ENCODE measurements at places on chromosomes 5 and 9. TPM values are rescaled to one million over a fixed set of nuclear protein-coding genes. Genes with fewer than 3 reads are reported as not detected.

PPP3R2 gene
- not detected for total RNA-seq

BRINP1 gene
- total RNA-seq: not detected

FRMD3 gene
- total RNA-seq: 14.5 TPM

PSAT1 gene
- 71.8 TPM for total RNA-seq

DNA sequence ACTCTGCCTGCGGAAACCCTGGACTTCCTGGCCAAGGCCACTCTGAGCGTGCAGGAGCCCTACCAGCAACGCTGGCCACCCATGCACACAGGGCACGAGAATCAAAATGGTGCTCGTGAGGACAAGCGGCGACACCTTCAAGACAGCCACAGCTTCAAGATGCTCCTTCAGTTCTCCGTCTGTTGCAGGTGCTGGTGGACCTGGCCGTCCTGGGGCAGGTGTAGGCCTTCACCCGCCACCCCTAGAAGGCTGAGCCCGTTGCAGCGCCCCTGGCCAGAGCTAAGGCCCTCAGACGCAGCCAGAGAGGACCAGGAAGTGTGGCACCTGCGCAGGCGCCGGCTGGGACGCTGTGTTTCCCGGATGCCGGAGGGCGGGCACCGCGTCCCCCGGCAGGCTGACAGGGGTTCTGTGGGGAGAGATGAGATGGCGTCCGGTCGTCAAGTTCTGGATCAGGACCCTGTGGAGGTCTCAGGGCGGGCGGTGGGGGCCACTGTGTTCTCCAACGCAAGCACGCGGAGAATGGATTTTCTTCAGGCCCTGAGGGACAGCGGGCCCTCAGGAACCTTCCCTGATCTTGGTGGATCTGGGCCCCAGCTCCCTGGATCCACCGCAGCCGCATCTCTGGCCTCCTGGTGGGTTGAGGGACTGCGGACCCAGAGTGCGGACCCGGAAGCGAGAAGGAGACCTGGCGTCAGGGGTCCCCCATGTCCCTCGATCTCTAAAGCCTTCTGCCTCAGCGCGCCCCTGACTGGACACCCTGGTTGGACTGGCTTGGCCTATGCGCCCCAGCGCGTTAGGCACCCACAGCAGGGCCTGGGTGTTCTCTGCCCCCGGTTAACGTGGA, 1770.8 kb upstream of the CDH9 start:
- H3K27ac ChIP-seq: no peak overlapping the region
- no peaks in the 10 kb centered on the region for H3K36me3 ChIP-seq
- H3K27me3 ChIP-seq: no peaks in the 10 kb centered on the region
- no peak for DNase-seq
- H3K4me1 ChIP-seq: no peaks in the 10 kb centered on the region
